GM23338 (cell line): ENCODE measurements at places on chromosomes 7 and 10.
A peak's percentile ranks its signal among the peaks of the same experiment; 100 is the strongest.

DNA sequence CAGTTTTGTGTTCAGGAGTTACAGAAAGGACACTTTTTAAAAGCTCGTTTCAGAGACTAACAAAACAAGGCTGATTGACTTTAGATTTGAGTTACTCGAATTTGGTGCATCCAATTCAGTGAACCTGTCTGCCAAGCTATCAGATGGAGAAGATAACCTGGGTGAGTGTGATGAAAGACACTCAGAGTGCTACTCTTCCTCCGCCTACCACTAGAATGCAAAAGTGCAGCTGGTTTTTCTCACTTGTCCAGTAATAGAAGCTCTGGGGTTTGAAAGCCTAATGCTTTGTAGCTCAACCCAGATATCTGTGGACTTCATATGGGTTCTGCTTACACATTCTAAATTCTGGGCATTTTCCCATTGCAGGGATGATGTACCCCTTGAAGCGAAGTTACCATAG is 82.8 kb upstream of the NPY start:
- DNase-seq, result no peak

- DNase-seq, result no peak
These were observed 1.3 kb downstream of the TSPAN13 start for GRCh38 chr7:16754856-16755317.

GRCh38 chr7:15560968-15561367 is 847 bp downstream of the AGMO start:
- DNase-seq, result no peak

- DNase-seq, result no peak
These were observed 6.0 kb downstream of the CPXM2 start for GRCh38 chr10:123885406-123886170.

- peak; percentile 21 for DNase-seq
These were observed 142.0 kb upstream of the ADO start for GRCh38 chr10:62662486-62662885.

GRCh38 chr7:155483868-155484325 is 26.0 kb downstream of the EN2 start:
- no peak for DNase-seq

GRCh38 chr7:99312316-99313203 is 13.1 kb upstream of the ARPC1A start:
- peak; percentile 87 for DNase-seq

GRCh38 chr10:121865554-121865953 is 62.3 kb downstream of the ATE1 start:
- DNase-seq, result no peak

GRCh38 chr10:62580396-62580795 is 206.2 kb downstream of the ZNF365 start:
- DNase-seq, result no peak

- DNase-seq, result no peak
These were observed 154.5 kb downstream of the RNF133 start for GRCh38 chr7:122544463-122544862.

GRCh38 chr10:112955582-112956421 is 5.8 kb downstream of the TCF7L2 start:
- no peak for DNase-seq

- no peak for DNase-seq
These were observed 84.7 kb downstream of the ADCY1 start for GRCh38 chr7:45658716-45659495.

- peak; percentile 75 for DNase-seq
These were observed 51.2 kb downstream of the KIF5B start for GRCh38 chr10:32005050-32005449.

DNA sequence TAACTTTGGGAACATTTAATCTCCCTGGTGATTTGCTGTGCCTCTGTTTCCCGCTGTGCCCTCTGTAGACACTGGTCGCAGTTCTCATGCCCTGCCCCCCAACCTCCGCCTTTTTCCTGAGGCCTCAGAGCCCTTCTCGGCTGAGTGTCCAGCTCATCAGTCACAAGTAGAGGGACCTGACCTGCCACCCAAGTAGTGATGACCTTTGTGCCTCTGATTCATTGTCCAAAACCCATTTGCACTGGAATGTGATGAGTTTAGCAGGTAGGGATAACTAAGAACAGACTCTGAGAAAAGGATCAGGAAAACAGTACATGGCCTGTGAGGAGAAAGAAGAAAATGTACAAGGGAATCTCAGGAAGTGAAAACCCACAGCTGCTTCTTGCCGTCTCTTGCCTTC is 58.8 kb downstream of the LANCL2 start:
- no peak for DNase-seq

- no peak for DNase-seq
These were observed 627.4 kb downstream of the REEP3 start for GRCh38 chr10:64148607-64149006.
